GOT3 (cell line): ENCODE measurements at places on chromosomes 3 and 15.

DNA sequence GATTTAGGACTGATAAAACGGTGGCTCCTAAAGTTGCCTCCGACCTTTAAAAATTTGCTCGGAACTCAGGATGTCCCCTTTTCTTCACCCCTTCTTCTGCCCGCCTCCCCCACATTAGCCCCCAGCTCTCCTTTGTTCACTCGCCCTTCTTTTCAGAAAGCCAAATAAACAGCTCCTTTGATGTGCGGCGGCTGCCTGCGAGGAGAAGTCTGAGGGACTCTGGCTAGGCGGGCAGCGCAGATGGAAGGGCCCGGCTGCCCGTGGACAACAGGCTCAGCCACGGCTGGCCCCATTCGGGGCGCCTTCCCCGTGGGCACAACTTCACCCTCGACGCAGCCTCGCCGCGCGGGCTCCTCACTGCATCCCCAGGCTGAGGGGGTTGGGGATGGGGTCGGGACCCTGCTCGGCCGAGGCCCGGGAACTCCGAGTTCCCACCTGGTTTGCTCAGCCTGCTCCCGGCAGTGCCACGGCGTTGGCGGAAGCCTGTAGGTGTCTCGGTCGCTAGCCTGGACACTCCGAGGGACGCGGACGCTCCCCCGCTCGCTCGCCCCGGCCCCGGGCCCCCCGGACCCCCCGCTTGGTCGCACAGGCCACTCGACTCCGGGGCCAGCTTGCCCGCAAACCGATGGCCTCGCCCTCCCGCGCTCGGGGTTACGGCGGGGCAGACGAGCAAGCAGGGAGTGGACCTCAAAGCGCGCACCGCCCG lies 897 bp upstream of the TLE3 start:
- DNase-seq, result no peak

DNA sequence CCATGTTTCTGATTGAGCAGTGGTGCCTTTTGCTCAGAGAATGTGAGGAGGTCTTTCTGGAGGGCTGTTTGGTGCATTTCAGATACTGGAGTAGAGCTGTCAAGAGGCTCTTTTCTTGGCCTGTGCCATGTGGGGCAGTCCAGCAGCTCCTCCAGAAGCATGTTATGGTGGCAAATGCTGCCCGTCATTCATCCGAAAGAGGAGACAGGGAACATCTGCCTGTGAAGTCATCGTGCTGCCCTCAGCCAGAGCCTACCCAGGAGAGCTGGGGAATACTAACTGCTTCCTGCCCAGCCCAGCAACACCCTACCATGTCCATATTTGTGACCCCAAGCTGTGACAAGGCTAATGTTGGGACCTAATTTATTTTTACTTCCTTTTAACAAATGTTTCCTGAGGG lies 82.2 kb upstream of the SLC6A6 start:
- DNase-seq, result no peak

GRCh38 chr3:78287085-78287484 lies 1247.2 kb downstream of the ROBO2 start:
- no peak for DNase-seq

- DNase-seq, result no peak
These were observed 616.0 kb downstream of the MCTP2 start for GRCh38 chr15:94847325-94847724.

DNA sequence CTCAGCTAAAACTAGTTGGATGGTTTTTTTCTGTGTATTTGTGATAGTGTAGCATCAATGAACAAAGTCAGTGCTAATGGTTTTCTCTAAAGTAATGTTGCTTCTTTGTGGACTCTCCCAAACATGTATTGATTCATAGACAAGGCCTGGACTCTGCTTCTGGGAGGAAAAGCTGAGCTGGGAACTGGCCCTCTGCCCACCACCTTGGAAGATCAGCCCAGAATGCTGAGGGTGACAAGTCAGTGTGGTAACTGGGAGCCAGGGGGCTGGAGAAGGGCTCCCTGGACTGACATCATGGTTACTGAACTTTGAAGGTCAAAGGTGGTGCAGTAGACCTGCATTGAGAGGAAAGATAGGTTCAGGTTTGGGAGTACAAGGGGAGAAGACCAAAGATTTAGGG lies 3.0 kb downstream of the ARHGAP31 start:
- DNase-seq, result no peak

GRCh38 chr3:108312656-108313055 lies 16.3 kb downstream of the HHLA2 start:
- no peak for DNase-seq
